ENCODE measurements at places on chromosomes 16 and 17.
A peak's percentile ranks its signal among the peaks of the same experiment; 100 is the strongest.

DNA sequence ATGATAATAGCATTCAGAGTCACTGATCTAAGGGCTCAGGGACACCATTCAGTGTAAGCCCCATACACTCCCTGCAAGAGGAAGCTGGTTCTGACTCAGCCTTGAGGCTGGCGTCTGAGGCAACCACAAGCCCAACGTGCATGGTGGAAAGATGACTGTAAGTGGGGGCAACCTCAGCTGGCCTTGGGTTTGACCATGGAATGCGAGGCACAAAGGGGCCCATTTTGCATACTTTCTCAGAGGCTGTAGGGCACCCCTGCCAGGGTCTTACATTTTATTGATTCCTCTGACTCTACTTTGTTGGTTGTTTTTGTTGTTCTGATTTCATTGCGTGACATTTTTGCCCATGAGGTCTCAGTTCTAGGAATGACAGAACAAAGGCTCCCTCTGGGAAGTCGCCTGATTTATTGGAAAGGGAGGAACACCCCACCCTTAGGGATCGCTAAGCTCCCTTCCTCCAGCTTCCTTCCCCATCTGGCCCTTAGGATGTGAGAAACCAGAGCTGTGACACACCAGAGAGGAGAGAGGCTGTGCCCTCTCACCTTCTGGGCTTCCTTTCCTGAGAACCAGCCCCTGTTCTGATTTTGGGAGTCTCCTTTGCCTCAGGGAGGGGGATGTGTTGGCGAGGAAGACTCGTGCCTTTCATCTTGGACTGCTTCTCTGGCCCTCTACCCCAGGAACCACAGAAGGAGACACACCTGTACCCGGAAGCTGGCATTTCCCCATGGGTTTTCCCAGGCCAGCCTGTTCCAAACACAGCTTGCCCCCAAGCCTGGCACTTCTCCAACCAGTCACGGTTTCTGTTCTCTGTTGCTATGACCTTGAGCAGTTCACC, 5.6 kb upstream of the CIITA start:
- peak; percentile 62 for DNase-seq

GRCh38 chr17:19357761-19358160, 4.8 kb downstream of the B9D1 start:
- DNase-seq = no peak

DNA sequence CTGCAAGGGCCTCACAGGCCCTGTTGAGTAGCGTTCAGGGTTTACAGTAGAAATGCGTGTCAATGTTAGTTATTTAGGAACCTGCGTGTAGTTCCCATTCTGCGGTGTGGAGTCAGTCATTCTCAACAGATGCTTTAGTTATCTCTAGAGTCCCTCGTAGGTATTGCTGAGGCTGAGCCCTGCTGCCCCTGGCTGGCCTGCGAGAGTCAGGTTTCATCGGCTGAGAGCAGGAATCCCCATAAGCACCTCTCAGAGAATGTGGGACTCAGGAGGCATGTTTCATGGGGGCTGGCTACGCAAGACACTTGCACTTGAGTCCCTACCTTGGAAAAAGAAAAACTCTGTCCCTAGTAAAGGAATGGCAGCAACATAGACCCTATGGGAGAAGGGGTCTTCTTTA, 347.5 kb upstream of the ASIC2 start:
- no peak for DNase-seq

DNA sequence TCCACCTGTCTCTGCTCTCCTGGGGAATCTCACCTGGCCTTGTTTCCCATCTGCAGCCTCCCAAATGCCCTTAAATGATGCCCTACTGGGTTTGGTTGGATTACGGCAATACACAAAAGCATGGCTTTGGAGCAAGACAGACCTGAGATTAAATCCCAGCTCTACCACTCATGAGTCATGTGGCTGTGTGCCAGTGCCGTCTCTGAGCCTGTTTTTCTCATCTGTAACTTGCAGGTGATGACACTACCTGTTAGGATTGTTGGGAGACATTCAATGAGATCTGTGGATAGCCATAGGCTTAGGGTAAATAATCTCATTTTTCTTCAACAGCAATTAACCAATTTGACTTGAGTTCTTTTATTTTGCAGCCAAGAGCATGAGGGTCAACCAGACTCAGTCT, 240.3 kb downstream of the MAF start:
- no peak for DNase-seq

DNA sequence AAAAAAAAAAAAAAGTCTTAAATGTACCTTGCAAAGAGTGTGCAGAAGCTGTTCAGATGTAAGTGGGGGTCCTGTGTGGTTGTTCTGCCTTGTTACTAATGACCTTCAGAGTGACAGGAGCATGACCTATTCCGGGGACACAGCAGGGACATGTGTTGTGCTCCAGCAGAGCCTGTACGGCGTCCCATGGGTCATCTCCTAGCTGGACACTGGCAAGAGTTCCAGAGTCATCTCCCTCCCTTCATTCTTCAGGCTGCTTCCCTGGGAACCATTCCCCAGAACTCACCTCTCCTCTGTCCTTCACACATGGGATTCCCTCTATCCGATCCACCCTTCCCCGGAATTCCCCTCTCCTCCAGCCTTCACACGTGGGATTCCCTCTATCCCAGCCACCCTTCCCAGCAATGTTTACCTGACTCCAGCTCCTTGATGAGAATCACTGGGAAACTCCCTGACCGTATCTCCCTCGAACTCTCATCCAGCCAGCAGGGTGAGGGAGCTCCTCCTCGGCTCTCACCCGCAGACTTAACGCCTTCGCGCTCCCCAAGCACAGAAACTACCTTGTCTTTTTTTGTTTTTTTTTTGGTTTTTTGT, 85.8 kb downstream of the MRM3 start:
- DNase-seq = peak; percentile 67

GRCh38 chr16:35744726-35745125, 2285.3 kb downstream of the TP53TG3F start:
- no peak for DNase-seq

GRCh38 chr16:30335598-30336474, 19.3 kb downstream of the CD2BP2 start:
- no peak for DNase-seq

GRCh38 chr16:1637526-1637925, 25.4 kb downstream of the CRAMP1 start:
- no peak for DNase-seq

DNA sequence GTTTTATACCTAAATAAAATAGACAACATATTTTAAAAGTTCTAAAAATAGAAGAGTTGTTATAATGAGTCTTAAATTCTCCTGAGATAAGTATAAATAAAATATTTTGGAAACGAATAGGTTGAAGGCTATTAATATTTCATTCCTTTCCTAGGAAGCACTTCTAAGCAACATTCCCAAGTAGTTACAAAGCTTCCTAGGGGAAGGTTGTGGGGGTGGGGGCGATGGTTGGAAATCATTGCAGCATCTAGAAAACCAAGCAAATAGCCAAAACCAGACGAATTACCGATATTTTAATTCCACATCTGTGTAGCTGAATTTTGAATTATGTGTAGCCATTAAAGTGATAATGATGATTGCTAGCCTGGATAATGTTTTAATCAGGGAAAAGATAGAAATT, 26.9 kb downstream of the PTRH2 start:
- no peak for DNase-seq

DNA sequence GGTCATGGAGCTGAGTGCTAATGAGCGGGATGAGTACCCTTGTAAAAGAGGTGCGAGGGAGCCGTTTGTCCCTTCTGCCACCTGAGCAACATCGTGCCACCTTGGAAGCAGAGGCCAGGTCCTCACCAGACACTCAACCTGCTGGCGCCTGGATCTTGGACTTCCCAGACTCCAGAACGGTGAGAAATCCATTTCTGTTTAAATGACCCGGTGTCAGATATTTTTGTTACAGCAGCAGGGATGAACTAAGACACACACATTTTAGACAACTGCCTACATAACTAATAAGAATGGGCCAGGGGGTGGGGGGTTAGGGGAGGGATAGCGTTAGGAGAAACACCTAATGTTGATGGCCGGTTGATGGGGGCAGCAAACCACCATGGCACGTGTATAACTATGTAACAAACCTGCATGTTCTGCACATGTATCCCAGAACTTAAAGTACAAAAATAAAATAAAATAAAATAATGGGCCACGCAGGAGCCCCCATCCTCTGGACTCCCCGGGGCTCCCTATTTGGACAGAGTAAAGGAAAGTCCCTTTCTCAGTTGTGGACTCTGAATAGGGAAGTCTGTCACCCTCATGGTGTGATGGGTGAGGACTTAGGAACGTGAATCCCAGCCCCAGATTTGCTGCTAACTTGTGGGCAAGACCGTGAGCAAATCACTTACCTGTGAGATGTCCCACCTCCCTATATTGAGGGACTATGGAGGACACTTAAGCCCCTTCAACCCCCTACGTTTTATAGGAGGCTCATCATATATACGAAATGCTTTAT, 60.6 kb upstream of the DNAH17 start:
- DNase-seq = no peak

GRCh38 chr17:72665852-72666851, 426.3 kb downstream of the SLC39A11 start:
- DNase-seq = no peak

DNA sequence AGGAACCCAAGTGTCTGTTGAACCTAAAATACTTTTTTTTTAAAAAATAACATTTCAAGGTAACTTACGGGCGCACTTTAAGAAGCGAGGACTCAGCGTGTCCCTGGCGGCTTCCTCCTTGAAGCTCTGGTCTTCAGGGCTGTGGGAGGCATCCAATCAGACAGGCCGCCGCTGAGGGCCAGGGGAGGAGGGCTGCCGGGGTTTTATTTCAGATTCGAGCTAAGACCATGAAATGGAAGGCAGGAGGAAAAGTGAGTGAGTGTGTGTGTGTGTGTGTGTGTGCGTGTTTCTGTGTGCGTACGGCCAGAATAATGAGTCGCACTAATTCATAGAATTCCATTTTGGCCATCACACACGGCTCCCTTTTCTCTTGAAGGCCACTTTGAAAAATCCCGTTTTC, 41.1 kb downstream of the C16orf78 start:
- DNase-seq = no peak

DNA sequence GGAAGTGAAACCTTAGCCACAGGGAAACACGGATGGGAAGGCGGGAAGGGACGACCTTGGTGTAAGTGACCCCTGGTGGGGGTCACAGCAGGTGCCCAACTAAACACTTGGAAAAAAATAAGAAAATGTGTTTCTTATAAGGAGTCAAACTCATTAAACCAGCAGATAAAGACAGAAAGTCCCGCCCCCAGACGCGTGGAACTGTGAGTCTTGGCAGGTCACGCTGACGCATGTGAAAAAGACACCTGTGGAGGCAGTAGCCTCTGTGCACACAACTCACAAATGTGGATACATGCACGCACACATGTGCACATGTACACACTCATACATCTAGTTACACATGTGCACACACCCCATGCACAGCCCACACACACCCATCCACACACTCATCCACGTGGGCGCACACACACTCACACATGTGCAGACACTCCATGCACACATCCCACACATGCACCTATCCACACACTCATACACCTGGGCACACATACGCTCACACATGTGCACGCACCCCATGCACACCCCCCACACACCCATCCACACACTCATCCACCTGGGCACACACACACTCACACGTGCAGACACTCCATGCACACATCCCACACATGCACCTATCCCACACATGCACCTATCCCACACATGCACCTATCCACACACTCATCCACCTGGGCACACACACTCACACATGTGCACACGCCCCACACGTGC, 432.4 kb downstream of the SOX9 start:
- DNase-seq = no peak

DNA sequence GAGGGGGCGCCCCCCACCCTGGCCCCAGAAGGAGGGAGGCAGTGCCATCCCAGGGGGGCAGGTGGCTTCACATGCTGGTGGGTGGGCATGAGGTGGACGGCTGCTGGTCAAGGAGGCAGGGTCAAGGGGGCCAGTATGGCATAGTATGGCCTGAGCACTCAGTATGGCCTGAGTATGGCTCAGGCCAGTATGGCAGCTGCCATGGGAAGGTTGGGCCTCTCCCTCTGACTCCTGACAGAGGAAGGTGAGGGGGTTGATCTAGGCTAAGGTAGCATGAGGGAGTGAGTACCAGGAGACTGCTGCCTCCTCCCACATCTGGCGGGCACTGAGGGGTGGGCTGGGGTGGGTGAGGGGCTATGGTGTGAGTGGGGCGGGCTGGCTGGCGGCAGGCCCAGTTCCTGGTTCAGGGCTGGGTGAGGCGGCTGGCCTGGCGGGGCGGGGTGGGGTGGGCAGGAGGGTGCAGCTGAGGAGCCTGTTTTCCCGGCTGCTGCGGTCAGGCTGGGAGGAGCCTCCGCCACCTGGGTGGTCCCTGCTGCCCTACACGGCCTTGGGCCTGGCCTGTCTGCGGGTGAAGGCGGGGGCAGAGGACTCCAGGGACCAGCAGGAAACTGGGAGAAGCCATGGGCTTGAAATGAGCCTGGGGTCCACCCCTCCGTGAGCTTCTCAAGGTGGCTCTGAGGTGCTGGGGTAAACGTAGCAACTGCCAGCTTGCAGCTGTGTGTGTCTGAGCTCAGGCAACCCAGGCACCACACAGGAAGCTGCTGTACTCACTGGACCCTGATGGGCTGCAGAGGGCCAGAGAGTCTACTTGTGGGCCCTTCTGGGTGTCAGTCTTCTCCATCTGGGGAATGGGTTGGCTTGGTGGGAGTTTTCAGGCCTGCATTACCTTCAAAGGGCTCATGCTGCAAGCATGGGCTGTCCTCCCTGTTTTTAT, 57.0 kb downstream of the RAI1 start:
- peak; percentile 40 for DNase-seq

GRCh38 chr17:3894188-3894587, 1.3 kb upstream of the CAMKK1 start:
- no peak for DNase-seq

GRCh38 chr17:66538776-66539175, 236.4 kb downstream of the PRKCA start:
- DNase-seq = no peak

- peak; percentile 86 for DNase-seq
These were observed 922 bp upstream of the SLC2A4 start for GRCh38 chr17:7280519-7281073.
